ENCODE measurements at places on chromosomes 16 and 17. TPM values are rescaled to one million over a fixed set of nuclear protein-coding genes. Genes with fewer than 3 reads are reported as not detected.

- DNase-seq = no peak
These were observed 19.2 kb upstream of the MRPS23 start for GRCh38 chr17:57868910-57869616.

DNA sequence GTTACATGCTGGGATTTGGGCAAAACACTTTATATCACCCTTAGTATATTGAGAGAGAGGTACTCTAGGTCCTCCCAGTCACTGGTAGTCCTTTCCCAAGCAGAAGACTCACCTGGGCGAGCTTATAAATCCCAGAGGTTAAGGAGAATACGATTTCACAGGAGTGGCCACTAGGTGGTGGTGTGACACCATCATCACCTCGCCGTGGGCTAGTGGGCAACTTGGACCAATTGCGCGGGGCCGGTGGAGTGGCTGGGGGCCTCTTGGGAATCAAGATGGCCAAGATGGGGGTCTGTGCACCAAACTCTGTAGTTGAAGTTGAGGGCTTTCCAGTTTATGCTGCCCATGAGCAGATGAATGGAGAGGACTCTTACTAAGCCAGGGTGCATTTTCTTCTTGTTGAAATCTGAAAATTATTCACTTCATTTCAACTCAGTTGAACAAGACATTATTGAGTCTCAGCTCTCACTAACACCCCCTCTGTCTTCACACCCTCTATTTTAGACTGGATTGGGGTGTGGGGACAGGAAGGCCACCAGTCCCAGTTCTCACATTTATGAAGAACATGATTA lies 38.2 kb upstream of the PIRT start:
- no peak for DNase-seq

- peak; percentile 96 for DNase-seq
These were observed at the start of gene RABEP1 for GRCh38 chr17:5281814-5282641. Gene RABEP1, plus strand, starts transcription at chr17:5282284. Its CDS starts 203 bp downstream, at chr17:5282487.

GRCh38 chr17:15883617-15884111 lies 61.3 kb upstream of the ADORA2B start:
- no peak for DNase-seq

DNA sequence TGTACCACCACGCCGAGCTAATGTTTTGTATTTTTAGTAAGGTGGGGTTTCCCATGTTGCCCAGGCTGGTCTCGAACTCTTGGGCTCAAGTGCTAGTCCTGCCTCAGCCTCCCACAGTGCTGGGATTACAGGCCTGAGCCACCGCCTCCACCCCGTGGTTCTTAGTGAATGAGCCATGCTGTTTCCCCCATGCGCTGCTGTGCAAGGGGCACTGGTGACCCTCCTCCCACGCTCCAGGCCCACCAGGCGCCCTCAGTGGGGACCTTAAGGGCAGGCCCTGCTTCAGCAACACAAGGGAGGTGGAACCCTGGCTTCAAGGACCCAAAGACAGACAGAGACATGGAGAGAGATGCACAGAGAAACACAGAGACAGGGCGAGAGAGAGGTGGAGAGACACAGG lies 15.4 kb upstream of the NUDT16L1 start:
- no peak for DNase-seq

DNA sequence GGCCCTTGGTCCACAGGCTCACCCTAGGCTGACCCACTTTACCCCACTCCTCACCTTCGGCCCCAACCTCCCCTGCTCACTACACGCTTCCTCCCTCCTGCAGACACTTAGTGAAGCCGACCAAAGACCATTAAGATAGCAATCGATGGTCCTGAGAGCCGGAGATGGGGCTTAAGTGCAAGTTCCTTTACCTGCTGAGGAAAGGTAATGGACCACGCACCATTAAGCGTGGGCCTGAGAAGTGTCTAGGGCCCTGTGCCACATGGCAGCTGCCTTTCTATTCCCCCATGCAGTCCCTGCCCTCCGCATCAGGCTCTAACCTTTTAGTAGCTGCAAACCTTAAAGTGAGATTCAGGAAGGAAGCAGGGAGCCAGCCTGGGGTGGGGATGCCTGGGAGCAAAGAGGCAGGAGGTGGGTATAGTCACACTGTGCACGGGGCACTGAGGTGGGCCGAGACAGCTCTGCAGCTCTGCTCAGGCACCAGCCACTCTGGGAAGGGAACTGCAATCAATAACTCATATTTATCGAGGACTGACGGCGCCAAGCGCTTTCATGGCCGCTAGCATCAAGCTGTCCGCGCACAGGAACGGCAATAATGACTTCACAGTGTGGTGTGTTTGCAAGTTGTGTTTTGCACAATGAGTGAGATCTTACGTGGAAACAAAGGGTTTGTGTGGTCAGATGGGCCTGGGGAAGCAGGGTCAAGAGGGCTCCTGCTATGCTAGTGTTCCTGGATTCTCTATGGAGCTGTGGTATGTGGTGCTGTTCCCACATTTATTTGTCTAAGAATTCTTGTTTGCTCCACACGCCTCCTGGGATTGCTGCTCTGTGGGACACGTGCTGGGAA lies 84.9 kb upstream of the CDC42EP4 start:
- peak; percentile 21 for DNase-seq

- no peak for DNase-seq
These were observed 16.3 kb upstream of the RFFL start for GRCh38 chr17:35079547-35080423.

GRCh38 chr16:4380119-4381063 lies 8.7 kb downstream of the VASN start:
- DNase-seq = peak; percentile 64

- DNase-seq = no peak
These were observed 21.7 kb downstream of the MILR1 start for GRCh38 chr17:64470625-64471024.

DNA sequence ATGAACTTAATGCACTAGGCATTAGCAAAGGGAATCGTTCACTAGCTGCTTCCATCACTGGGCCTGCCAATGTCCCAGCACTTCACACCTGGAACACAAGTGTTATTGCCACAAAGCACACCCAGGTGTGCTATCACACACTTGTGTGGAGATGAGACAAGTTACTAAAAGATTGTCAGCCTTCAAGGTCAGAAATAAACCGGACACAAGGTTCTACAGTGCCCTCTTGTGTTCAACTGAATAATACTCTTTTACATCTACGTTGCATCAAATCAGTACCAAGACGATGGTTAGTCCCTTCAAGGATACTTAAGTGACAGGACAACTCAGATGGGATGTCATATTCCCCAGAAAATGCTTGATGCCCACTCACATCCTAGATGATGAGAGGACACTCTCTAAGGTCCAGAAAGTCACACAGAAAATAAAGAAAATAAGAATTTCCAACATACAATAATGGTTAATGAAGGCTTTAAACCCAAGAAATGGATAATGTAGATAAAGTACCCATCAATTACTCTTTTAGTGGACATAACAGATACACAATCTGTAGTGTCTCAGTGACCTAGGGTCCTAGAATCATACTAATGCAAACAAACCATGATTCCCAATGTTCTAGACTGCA lies 16.4 kb upstream of the GLG1 start:
- DNase-seq = no peak

- no peak for DNase-seq
These were observed 7.3 kb upstream of the DDX52 start for GRCh38 chr17:37650419-37651003.

DNA sequence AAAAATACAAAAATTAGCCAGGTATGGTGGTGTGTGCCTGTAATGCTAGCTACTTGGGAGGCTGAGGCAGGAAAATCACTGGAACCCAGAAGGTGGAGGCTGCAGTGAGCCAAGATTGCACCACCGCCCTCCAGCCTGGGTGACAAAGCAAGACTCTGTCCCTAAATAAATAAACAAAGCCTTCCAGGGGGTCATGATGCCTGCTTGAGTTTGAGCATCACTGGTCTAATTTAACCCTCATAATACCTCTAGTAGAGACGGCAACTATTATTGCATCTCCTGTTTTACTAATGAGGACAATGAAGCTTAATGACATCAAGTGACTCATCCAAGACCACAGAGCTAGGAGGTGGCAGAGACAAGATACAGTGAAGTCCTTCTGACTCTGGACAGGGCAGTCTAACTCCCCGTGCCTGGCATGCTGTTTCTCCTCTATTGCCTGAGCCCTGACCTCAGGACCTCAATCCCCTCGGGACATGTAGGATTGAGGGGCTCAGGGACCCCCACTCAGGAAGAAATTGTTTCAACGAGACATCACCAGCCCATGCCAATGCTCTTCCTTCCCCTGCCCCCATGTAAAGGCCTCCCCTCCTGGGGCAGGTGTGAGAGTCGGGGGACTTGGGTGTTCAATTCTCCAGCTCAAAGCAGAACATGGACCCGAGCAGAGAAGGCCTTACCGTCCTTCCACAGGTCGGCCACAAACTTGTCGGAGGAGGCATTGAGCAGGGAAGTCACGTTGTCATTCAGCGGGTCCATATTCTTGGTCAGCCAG lies 102.9 kb downstream of the NDE1 start:
- DNase-seq = no peak

- no peak for DNase-seq
These were observed 9.0 kb upstream of the G6PC1 start for GRCh38 chr17:42891539-42892152.

DNA sequence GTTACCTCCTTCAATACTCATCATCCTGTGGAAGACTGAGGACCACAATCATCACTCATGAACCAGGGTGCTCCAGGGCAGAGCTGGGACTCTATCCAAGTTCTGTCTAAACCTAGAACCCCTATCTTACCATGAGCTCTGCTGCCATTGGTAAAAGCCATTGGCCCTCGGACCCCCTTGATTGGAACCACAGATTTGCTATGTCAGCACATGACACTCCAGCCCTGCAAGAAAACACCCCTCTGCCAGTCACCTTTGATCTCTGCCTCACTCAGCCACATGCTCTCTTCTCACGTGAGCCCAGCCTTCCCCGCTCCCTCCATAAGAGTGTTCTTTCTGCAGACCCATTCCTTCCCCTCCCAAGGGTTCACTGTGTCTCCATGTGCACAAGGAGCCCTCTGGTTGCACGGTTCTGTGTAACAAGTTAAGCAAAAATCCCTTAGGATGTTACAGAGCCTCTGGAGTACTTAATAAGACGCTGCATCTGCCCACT lies 468.8 kb upstream of the DYNLRB2 start:
- DNase-seq = no peak

- no peak for DNase-seq
These were observed 32.4 kb upstream of the NOL11 start for GRCh38 chr17:67685351-67685750.

- peak; percentile 73 for DNase-seq
These were observed 2.1 kb downstream of the SCARF1 start for GRCh38 chr17:1643293-1643998.

DNA sequence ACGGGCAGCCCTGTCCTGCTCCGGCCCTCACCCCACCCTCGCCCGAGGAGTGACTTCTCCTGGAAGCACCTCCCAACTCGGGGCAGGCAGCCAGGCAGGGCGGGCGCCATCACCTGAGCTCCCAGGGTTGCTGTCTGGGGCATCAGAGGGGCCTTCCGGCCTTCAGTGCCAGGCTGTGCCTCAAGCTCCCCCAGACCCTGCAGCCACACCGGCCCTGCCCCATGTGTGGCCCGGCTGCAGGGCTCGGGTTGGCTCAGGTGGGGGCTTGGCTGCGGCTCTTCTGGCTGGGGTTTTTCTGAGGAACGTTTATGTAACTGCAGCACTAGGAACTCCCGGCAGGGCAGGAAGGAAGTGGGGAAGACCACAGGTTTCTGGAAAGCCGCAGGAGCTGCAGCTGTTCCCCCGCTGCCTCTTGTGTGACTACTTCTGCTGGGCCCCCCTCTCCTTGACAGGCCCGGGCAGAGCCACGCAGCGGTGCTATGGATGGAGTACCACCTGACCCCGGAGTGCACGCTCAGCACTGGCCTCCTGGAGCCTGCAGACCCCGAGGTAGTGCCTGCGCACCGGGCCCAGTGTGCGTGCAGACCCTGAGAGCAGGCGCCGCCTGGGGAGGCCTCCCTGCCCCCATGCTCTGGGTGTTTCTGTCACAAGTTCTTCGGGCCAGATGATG lies 45.6 kb downstream of the PRMT7 start:
- peak; percentile 59 for DNase-seq

DNA sequence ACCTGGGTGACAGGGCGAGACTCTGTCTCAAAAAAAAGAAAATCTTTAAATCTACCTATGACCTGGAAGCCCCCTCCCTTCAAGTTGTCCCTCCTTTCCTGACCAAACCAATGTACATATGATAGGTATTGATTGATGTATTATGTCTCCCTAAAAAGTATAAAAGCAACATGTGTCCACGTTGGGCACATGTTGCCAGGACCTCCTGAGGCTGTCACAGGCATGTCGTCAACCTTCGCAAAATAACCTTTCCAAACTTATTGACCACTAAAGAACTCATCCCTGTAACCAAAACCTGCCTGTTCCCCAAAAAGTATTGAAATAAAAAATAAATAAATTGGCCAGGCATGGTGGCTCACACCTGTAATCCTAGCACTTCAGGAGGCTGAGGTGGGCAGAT lies 4.4 kb downstream of the OXLD1 start:
- DNase-seq = no peak

- no peak for DNase-seq
These were observed 50.5 kb downstream of the IKZF3 start for GRCh38 chr17:39813631-39814030.

GRCh38 chr17:81513372-81513752 lies 763 bp upstream of the ACTG1 start:
- DNase-seq = peak; percentile 87

DNA sequence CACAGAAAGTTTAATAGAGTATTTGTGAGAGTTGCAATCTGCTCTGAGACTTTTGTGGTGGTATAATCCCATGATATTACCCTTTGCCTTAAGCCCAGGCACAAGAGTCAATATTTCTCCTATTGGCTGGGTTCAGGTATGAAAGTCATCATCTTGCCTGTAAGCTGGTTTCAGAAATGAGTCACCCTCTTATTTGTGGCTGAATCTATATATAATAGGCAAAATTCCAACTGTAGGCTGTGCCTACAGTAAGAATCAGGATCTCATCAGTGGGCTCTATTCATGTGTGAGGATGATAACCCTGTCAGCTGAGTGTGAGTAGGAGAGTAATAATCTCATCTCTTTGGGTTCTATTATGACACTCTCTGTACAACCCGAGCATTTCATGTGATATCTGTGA lies 2103.1 kb downstream of the TP53TG3F start:
- no peak for DNase-seq

DNA sequence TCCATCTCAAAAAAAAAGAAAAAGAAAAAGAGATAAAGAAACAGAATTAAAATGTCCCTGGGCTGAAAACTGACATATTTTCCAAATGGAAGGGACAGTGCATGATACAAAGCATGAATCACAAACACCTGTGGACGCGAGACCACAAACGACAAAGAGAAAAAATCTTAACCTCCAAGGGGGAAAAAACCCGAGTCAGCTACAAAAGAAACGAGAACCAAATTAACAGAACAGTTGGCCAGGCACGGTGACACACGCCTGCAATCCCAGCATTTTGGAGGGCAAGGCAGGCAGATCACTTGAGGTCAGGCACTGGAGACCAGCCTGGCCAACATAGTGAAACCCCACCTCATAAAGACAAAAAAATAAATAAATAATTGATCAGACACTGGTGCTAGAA lies 1.9 kb downstream of the TRAP1 start:
- DNase-seq = no peak

Gene PITPNM3
- 0.46 TPM for total RNA-seq

Gene KRTAP4-4
- not detected for total RNA-seq

Gene EPN3
- 21.5 TPM for total RNA-seq

Gene GAN
- total RNA-seq = 8.5 TPM

Gene ICAM2
- total RNA-seq = 38.0 TPM

Gene MT2A
- total RNA-seq = 95.2 TPM

Gene KLHL10
- total RNA-seq = not detected

Gene HBQ1
- not detected for total RNA-seq

Gene PDIA2
- total RNA-seq = 1.6 TPM

Measured in Right ventricle myocardium inferior (tissue), 1 donor.